ENCODE measurements at places on chromosomes 5 and 9.

- no peak for DNase-seq
These were observed 16.7 kb downstream of the GDA start for GRCh38 chr9:72165821-72166547.

DNA sequence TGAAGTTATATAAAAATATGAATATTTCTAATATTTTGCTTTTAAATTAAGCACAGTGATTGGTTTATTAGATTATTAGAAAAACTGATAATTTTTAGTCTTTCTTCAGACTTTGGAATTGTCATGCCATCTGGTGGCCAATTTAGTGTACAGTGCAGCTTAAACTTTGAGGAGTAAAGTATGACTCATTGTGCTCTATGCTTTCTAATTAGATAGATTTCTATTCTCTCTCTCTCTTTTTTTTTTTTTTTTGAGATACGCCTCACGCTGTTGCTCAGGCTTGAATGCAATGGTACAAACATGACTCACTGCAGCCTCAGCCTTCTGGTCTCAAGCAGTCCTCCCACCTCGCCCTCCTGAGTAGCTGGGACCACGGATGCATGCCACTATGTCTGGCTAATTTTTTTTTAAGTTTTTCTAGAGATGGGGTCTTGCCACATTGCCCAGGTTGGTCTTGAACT, 42.1 kb upstream of the GPR21 start:
- DNase-seq = peak; percentile 53

- no peak for DNase-seq
These were observed 17.2 kb downstream of the CENPP start for GRCh38 chr9:92342825-92343488.

- peak; percentile 72 for DNase-seq
These were observed at the start of gene FGFR4 for GRCh38 chr5:177086654-177087397. Gene FGFR4, plus strand, starts transcription at chr5:177086915. Its CDS starts 2,688 bp downstream, at chr5:177089603.

DNA sequence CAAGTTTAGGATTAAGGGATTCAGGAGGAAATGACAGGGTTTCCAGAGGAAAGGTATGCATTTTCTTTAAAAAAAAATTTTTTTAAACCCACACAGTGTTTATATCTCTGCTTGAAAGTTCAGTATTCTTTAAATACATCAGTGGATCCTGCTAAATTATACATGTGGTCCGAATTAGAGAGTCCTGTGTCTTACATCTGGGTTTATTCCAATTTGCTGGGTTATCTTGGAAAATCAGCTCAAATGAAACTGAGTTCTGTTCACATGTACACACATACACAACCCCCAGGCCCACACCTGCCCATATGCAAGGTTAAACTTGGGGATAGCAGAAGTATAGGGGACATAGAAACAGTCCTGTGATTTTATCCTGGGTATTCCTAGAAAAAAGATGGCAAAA, 493.7 kb downstream of the ZNF608 start:
- DNase-seq = no peak

GRCh38 chr5:89350684-89351083, 467.7 kb upstream of the MEF2C start:
- DNase-seq = no peak

GRCh38 chr9:98962181-98962560, 18.5 kb downstream of the COL15A1 start:
- no peak for DNase-seq

DNA sequence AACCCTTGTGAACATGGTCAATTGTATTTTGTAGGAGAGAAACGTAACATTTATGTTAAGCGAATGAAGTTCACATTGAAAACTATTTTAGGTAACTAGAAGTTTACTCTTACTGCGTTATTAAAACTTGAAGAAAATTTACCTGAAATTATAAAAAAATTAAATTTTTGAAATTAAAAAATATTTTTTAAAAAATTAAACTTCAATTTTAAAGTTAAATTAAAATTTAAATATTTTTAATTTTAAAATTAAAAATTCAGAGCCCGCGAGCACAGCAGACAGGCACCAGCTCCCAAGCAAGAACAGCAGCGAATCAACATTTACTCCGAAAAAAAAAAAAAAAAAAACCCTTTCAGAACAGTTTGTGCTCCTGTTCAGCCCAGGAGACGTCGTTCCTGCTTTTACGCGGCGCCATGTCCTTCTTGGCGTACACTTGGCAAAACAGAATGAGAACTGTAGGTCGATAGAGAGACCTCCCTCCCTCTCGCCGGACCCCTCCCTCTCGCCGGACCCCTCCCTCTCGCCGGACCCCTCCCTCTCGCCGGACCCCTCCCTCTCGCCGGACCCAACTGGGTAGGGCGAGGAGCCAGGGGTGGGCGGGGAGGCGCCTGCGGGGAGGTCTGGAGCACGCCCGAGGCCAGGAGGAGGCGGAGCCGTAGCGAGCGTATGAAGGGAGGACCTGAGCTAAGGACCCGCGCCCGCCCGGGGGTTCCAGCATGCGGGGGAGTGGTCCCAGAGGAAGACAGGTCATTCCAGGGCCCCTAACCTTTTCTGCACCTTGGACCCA, 235.8 kb downstream of the ROR2 start:
- peak; percentile 18 for DNase-seq

- DNase-seq = no peak
These were observed 34.2 kb upstream of the CACNA1B start for GRCh38 chr9:137843355-137843754.

- no peak for DNase-seq
These were observed 545.5 kb downstream of the CCDC171 start for GRCh38 chr9:16098306-16098705.

- no peak for DNase-seq
These were observed 5.9 kb upstream of the RPS6 start for GRCh38 chr9:19385786-19386501.

DNA sequence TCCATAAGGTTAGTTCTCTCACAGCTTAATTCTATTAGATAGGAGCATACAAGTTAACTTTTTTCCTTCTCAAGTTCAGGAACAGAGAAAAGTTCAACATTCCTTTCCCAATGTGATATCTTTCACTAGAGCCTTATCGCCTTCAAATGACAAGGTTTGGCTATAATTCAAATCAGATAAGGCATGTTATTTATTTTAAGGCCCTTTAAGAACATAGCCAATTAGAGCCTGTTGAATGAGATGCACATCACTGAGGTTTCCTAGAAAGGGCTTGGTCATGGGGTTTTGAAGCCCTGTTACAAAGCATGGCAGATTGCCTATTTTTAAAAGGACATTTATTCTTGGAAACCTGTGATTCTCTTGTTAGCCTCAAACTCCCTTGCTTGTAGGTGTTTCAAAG, 123.4 kb downstream of the BASP1 start:
- no peak for DNase-seq

GRCh38 chr9:115204904-115205453, 87.0 kb upstream of the TNC start:
- no peak for DNase-seq

DNA sequence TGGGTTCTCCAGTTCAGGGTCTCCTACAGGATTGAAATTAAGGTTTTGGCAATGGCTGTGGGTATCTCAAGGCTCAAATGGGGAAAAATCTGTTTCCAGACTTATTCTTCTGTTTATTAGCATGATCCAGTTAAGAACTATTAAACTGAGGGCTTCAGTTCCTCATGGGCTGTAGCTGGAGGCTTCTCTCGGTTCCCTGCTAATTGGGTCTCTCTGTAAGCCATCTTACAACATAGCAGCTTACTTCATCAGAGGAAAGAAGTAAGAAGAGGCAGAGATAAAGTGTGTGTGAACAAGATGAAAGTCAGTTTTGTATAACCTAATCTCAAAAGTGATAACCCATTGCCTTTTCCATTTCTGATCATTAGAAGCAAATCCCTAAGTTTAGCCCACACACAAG, 391.9 kb downstream of the PSAT1 start:
- no peak for DNase-seq

DNA sequence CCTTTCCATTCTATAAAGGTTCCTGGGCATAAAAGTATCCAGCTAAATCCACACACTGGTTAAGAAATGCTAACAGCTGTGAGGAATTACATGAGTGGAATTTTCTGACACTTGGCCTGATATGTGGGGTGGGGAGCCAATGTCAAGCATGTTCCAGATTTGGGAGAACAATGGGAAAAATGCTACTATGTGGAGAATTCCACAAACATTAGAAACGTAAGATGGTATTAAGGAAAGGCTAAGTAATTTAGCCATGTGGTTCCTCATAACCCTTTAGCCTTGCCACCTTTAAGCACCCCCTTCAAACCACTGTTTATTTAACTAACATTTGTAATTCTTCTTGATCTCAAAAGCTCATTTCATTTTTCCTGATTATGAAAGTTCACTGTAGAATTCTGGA, 149.2 kb downstream of the GNA14 start:
- DNase-seq = no peak

DNA sequence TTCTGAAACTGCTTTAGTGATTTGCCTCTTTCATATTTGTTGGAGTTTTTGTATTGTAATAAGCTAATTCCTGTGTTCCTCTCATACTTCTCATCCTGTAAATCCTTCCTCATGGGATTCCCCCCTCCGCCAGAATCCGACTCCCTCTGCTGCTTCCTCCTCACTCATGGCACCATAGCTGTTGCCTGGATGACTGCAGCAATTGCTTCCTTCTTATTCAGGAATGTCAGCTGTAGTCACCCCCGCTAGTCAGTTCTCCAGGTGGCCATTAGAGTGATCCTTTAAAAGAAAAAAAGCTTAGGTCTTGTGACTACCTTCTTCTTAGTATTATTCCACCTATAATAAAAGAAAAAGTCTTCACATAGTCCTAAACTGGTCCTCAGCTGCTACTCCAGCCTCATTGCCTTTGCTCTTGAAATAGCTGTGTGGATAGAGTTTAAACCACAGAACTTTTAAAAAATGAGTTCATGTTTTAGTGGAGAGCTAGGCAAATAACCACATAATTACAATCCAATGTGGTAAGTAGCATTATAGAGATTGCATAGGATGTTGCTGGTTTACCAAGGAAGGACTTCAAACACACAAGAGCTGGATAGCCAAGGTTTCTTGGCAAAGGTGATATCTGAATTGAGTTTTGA, 227.3 kb downstream of the KDM4C start:
- no peak for DNase-seq

- no peak for DNase-seq
These were observed 16.6 kb downstream of the DMRTA1 start for GRCh38 chr9:22463205-22463604.

DNA sequence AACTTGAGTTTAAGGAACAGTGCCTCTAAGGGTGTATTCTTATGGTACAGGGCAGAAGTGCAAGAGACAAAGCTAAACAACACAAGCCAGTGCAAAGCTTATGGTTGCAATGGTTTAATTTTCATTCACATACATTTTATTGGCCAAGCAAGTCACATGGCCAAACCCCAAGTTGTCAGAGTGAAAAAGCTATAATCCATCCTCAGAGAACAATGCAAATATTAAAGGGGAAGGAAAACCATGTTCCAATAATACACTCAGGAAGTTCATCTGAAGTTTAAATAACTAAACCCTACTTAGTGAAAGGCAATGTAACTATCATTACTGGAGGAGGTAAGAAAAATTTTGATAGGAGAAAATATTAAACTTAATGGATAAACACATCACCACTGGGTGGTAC, 26.6 kb upstream of the TLR4 start:
- no peak for DNase-seq

Measured in CD4-positive, alpha-beta T cell treated with Interleukin-10 for 1 hour (primary cell).